ENCODE measurements at places on chromosomes 6 and 20.

DNA sequence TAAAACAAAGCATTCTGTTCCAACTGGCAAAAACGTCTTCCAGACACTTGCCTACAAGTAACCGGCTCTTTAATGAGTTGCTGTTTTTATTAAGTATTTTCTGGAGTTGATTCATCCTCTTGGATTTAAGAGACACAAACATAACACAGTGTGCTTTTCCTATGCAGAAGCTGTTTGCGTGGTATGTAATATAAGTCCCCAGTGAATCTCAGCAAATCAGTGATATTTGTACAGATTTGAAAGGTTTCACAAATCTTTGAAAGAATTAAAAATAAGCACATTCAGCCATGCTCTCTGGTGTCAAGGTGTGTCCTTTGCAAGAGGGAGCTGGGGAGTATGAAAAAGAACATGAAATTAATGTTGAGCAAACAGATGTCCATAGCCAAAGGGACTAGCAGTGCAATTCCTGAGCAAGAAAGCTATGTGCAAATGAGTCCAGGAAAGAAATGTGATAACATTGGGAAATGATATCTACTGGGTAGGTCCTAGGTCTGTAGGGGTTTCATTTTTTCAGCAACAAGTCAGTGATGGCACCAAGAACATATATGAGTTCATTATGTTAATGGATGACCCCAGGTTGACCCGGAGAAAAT, 170.1 kb upstream of the PHACTR1 start:
- DNase-seq = no peak

- DNase-seq = no peak
Measured at GRCh38 chr6:166848979-166849748, 107.2 kb downstream of the RNASET2 start.

DNA sequence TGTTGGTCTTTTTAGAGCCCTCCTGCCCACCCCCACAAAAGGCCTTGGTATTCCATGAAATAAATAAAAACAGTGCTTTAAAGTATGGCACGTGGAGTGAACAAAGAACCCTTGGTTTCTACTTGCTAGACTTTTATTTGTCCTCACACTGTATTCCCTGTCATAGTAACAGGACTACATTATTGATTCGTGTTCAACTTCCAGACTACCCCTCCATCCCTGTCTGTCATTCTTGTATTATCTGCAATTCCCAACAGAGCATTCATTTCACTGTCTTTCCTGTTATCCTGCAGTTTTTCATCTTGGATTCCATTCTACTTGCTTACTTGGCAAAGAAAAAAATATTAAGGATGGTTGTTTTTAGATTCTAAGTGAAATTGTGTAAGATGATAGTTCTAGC, 307.4 kb upstream of the CNR1 start:
- no peak for DNase-seq

DNA sequence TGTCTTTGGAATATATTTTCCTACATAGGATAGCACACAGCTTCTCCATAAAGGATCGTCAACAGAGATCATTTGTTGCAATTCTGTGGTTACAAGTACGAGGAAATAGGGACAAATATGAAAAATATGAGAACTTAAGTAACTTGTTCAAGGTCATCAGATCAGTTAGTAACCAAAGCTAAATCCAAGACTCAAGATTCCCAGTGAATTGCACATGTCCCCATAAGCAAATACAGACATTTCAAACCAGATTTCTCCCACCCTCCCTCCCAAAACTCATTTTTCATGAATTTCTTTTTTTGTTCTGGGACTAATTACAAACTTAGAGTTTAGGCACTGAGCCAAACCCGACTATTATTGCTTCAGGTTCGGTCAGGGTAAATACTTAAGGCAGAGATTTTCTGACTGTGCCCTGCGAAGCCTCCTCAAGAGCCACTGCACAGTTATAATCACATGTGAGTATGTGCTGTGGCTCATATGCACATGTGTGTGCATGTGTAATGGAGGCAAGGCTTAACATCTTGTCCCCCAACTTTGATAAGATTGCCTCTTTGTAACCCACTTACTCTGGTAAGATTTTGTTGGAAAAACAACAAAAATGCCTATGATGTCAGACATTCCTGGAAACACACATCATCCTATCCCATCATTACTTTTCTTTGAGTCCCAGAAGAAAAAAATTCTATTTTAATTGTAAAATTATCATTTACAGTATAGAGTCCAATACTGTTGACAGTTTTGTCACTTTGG, 216.2 kb downstream of the CD83 start:
- DNase-seq = no peak
